ENCODE measurements at places on chromosomes 5 and 9.

DNA sequence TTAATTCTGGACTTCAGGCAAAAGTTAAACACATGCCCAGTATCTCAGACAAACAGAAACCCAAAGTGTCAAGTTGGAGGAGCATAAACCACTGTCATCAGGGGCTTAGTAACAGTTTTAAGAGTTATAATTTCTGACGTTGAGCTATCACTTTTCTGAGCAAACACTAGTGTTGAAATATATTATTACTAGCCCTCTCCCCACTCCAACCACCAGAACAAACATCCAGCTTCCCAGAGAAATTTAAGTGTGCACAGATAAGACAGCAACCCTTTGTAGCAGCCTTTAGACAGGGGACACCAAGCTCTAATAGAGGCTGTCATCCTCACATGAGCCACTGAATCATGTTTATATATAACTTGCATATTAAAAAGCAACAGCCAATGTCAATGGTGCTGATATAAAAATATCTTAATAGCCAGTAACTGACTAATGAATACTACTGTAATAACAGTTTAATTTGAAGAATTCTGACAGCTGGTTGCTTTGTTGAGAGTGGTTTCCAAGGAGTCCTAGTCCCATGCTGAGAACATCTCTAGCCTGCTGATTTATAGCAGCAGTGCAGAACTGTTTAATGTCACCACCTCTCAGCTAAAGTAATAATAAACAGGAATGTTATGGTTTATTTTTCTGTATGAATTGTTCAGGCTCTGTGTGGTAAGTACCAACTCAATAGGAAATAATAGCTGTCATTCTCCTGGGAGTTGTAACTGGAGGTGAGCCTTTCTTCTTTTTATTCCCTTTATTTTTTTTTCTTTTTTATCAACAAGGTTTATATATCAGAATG is 528.7 kb upstream of the ZNF608 start:
- no peak for DNase-seq

DNA sequence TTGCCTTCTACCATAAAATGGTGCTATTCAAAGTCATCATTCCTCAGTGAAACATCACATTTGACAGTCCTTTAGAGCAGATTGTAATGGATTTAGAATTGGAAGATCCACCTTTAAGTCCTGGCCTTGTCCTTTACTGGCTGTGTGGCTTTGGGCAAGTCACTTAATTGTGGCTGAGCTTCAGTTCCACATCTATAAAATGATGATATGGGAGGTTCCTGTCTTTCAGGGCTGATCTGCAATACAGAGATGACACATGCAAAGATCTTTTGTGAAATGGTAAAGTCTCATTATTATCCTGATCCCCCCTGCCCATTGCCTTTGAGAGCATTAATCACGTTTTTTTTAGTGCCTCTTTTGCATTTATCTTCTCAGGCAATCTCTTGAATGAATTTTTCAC is 58.2 kb downstream of the ZFAND5 start:
- no peak for DNase-seq

DNA sequence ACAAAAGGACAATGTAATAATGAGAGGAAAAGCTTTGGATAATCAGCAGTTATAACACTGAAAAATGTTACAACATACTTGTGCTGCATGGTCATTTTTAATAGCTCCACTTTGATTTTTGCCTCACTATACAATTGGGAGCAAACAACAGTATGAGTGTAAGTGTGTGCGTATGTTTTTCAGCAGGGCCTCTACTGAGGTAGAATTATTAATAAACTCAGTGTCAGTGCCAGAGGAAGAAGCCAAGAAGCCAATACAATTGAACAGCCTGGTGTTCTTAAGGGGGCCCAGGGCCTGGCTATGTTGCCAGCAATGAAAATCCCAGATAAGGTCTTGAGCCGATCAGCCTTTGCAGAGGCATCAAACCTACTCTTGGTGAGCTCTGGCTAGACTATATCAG is 16.1 kb upstream of the RLN1 start:
- no peak for DNase-seq

DNA sequence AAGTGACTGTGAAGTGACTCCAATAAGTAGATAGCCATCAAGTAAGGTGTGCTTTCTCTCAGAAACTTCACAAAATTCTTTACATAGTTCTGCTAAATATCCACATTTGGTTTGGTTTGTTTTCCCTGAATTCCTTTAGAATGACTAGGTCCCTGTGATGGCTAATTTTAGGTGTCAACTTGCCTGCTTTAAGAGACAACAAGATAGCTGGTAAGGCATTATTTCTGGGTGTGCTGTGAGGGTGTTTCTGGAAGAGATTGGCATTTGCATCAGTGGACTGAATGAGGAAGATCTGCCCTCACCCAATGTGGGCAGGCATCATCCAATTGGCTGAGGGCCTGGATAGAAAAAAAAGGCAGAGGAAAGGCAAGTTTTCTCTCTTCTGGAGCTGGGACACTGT is 8.3 kb upstream of the PTBP3 start:
- no peak for DNase-seq

- DNase-seq = no peak
Observed at GRCh38 chr9:25397746-25398145, 280.5 kb downstream of the TUSC1 start.

DNA sequence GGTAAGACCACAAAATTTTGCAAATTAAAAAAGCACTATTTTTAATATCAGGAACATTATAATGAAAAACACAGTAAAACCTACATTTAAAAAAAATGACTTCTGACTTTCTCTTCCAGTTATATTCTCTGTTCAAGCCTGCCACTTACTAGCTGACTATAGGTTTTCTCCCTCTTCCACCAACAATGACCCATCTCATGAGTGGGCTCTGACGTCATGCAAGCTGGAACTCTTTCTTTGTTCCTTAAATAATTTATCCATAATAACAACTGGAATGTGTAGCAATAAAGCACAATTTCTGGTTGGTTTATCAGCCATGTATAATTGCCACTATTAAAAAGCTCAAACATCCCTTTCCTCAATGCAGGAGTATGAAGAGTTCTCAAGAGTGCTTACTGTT is 378.1 kb upstream of the FAM174A start:
- no peak for DNase-seq

GRCh38 chr5:65867542-65868195 is 58.7 kb upstream of the ERBIN start:
- DNase-seq = no peak

GRCh38 chr9:37325778-37326177 is 96.7 kb upstream of the GRHPR start:
- no peak for DNase-seq

GRCh38 chr5:55636683-55637082 is 75.4 kb downstream of the SLC38A9 start:
- DNase-seq = no peak

DNA sequence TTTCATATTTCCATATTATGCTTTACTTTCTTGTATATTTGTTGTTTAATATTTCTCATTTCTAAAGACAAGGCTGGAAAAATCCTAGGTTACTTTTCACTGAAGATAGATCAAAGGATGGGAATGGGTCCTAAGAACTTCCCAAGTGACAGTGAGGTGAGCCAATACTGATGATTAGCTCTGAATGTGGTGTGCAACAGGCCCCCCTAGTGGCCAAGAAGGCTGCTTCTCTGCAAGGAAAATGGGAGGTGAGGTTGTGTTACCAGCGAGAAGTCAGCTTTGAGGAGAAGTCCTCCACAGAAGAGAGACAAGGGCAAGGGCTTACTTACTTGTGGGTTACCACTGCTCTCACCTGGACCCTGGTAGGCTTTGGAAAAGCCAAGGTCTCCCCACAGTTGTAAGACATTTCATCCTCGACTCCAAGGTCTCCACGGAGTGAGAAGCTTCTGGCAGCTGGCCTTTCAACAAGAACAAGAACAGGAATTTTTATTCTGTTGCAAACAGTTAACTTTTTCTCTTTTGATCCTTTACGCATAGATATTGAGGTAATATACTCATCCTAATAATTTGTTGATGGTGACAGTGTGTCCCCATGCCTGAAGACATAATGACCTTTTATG is 69.9 kb downstream of the MAMDC2 start:
- peak; percentile 7 for DNase-seq

DNA sequence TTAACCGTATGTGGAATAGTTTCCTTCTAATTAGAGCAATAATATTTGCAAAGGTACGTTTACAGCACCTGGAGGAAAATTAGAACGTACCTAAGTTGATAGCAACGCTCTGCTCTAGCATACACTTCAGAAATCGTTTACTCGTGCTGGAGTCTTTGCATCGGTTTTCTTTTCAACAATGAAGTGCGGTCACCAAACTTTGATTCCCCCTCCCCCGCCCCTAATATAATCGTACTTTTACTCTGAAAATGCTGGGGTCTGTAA is 506 bp downstream of the ADAMTS19 start:
- DNase-seq = no peak

GRCh38 chr9:136051837-136052471 is 43.1 kb downstream of the NACC2 start:
- DNase-seq = peak; percentile 64

DNA sequence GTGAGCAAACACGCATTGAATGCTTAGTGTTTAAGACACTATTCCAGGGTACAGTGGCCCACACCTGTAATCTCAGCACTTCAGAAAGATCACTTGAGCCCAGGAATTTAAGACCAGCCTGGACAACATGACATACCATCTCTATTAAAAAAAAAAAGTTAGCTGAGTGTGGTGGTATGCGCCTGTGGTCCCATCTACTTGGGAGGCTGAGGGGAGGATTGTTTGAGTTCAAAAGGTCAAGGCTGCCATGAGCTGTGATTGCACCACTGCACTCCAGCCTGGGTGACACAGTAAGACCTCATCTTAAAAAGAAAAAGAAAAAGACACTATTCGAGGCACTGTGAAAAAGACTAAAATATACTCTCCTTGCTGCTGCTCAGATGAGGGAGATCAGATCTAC is 240.7 kb downstream of the NR3C1 start:
- no peak for DNase-seq

DNA sequence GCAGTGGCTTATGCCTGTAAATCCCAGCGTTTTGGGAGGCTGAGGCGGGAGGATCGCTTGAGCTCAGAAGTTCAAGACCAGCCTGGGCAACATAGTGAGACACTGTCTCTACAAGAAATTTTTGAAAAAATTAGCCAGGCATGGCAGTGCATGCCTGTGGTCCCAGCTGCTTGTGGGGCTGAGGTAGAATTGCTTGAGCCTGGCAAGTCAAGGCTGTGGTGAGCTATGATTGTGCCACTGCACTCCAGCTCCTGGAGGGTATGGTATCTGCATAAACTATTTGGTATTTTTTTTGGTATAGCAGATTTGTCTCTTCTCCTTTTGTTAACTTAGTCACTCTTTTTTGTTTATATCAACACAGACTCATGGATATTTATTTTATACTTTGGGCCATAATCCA is 61.5 kb upstream of the TEX48 start:
- no peak for DNase-seq

- DNase-seq = no peak
Observed at GRCh38 chr9:127505396-127506116, 54.2 kb downstream of the LRSAM1 start.

GRCh38 chr9:111622626-111623025 is 8.5 kb upstream of the DNAJC25 start:
- DNase-seq = no peak

- DNase-seq = no peak
Observed at GRCh38 chr9:105879181-105879580, 184.8 kb downstream of the TMEM38B start.

GRCh38 chr5:42436051-42436450 is 12.8 kb downstream of the GHR start:
- no peak for DNase-seq

GRCh38 chr9:87862536-87863268 is 20.0 kb upstream of the SPATA31E1 start:
- no peak for DNase-seq

GRCh38 chr5:146039420-146039819 is 66.0 kb downstream of the PLAC8L1 start:
- no peak for DNase-seq

- no peak for DNase-seq
Observed at GRCh38 chr5:170142196-170142595, 36.5 kb downstream of the FOXI1 start.

DNA sequence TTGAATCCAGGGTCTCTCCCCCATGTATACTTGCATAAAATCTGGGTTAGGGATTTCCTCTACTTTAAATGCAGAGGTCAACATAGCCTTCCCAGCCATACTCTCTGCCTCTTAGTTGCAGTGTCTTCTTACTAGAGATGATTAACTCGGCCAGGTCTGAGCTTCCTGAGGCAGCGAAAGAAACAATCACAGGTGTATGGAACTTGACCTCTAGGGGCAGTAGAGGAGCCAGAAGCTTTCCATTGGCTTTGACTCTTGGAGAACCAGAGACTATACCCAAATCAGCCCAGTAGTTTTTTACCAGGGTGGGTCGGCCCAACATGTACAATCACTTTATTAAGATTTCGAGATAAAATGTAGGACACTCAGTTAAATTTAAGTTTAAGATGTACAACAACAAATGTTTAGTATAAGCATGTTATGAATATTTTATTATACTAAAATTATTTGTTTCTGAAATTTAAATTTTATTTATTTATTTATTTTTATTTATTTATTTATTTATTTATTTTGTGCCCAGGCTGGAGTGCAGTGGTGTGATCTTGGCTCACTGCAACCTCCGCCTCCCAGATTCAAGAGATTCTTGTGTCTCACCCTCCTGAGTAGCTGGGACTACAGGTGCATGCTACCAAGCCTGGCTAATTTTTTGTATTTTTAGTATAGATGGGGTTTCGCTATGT is 48.0 kb upstream of the DMRT3 start:
- DNase-seq = no peak

DNA sequence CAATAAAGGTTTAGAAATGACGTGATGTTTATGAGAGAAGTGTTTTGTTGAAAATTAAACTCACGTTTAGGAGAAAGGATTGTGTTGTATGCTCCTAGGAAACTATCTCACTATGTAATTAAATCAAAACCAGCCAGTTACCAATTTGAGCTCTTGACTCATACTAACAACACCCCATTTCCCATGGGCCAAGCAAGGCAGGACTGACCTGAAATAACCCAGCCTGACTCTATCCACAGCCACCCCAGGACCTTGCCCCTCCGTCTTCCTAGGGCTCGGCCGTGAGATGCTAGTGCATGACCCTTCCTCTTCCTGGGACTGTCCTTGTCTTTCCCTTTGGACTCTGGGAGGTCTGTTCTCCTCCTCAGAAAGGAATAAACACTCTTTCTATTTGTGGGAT is 16.4 kb downstream of the TLR4 start:
- DNase-seq = no peak

DNA sequence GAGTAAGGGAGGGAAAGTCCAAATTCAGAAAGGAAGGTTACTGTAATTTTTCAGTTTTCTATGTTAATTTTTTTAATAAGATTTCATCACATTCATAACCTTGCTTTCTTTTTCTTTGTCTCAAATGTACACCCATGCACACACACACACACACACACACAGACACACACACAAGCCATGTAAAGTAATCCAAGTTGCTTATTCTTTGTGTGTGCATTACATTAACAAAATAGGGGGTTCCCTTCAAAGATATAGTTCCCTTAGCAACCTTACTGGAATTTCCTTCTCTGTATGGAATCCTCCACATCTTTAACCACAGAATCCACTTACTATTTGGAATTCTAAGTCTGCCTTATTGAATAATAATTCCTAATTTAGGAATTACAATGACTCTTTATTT is 32.7 kb downstream of the ZNF366 start:
- no peak for DNase-seq

DNA sequence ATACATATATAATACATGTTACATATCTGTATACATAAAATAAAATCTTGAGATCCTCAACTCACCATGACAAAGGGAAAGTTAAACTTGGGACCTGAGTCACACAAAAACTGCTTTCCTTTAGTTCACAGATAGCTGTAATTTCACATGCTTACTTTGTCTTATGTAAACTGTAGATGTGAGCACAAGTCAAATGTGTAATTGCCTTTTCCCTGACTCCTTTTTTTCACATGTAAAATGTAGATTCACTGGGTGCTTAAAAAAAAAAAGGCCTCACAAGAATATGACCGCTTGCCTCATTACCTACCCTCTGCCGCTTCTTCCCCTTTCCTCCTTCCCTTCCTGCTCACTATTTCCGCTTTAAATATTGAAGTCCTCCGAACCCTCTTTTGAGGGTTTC is 21.9 kb upstream of the FAM169A start:
- DNase-seq = no peak

All from C1 segment of cervical spinal cord (tissue), 14 donors.